ENCODE measurements at places on chromosomes 12 and 14.

DNA sequence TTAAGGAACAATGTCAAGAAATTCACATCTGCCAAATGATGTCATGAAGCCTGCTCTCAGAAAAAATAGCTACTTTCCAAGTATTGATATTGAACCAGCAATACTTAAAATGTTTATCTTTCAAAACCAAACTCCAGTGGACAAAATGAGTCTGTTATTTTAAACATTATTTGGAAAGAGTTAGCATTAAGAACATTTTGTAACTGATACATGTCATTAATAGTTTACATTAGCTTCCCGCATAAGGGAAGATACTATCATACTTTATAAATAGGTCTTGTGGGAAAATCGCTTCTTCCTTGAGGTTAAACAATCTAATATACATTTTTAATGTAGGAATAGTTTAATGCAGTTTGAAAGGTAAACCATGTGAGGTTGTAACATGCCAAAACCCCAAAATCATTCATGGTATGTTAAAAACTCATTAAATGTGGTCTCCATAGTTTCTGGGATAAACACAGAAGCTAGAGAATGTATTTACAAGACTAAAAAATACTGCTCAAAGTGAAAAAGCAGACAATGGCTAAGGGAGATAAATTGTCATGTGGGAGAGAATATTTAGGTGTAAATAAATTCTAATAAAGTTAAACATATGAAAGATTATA, 73.4 kb upstream of the ATP2B1 start:
- DNase-seq, result no peak

DNA sequence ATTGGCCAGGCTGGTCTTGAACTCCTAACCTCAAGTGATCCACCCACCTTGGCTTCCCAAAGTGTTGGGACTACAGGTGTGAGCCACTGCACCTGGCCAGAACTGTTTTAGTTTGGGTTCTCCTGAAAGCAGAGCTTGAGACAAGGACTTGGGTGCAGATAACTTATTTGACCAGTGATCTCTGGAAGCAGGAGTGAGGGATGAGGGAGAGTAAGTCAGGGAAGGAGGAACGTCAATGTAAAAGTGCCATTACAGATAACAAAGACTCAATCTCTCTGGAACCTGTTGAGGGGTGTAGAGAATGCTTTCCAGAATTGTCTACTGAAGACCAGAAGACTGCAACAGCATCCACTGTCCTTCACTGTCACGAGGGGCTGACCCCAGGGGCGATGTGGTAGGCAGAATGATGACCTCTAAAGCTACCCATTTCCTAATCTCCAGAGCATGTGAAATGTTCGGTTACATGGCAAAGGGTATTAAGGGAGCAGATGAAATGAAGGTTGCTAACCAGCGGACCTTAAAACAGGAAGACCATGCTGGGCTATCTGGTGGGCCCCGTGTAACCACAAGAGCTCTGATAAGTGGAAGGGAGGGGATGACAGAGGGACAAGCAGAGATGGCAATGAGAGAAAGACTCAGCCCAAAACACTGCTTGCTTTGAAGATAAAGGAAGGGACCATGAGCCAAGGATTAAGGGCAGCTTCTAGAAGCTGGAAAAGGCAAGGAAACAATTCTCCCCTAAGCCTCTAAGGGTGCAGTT, 207.8 kb downstream of the RBM19 start:
- no peak for DNase-seq

DNA sequence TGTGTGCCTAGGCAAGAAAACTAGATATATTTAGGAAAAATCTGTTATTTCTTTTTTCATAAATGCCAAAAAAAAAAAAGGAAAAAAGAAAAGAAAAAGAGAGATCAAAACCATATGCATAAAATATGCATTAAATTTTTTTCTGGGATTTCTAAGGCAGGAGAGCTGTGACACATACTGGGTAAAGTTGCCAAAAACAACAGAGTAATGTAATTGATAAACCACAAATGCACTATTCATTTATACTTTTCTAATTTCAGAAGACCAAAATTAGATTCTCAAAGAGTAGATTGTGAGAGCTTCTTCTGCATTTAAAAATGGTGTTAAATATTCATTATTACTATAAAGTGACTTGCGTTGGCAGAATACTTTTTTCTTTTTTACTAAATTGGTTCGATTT, 673.8 kb upstream of the MGAT4C start:
- DNase-seq, result peak; percentile 33

DNA sequence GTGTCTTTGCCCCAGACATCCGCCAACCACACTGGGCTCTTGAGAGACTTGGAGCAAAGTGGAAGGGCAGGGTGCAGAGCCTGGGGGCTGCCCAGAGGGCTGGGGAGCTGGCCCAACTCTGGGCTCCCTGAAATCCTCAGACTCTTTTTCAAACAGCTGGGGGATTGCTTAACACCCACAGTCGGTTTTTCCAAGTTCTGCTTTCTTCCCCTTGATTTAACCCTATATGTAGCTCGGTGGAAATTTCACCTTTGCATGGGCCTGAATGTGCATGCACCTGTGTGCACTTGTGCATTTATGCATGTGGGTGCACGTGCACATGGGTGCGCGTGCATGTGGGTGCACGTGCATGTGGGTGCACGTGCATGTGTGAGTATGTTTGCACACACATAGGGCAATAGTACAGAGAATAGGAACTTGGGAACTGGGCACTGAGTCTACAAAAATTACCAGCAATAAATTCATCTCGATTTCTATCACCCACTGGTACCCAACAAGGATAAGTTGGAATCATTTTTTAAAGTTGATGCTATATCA, 52.3 kb upstream of the RFLNA start:
- DNase-seq, result no peak

GRCh38 chr14:93219103-93219726, 12.2 kb downstream of the UBR7 start:
- DNase-seq, result peak; percentile 73

DNA sequence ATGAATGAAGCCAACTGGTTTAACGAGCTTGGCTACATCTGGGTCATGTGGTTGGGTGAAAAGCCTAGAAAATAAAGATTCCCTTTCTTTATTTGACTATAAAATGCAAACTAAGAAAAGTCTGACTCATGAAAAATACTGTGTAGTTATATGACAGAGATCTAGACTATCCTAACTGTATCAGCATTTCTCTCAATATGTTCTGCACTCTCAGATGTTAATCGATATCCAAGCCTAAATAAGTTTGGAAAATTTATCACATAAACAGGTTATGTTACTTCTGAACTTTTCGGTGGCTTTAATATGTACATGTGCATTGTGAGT, 133.1 kb downstream of the DAAM1 start:
- no peak for DNase-seq

DNA sequence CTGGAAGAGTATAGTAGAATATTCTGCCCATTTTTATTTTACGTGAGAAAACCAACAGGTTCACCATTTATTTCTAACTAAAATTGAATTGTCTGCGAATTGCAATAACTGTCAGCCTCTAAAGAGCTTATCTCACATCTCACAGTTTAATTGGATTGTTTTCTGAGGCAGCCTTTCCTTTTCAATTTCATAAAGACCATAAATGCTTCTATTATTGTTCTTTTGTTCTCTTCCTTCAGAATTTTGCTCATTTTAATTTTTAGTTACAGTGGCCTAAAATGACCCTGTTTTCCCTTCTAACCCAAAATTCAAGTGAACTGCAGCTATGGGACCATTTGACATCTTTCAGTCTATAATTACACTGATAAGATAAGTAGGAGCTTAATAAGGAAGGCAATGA, 147.6 kb downstream of the KLHL28 start:
- DNase-seq, result no peak

- DNase-seq, result no peak
Observed at GRCh38 chr12:56205445-56205844, 16.2 kb upstream of the SMARCC2 start.

GRCh38 chr12:103560604-103561101, 26.4 kb upstream of the STAB2 start:
- DNase-seq, result peak; percentile 95
